ENCODE measurements at places on chromosomes 6 and 20. TPM values are rescaled to one million over a fixed set of nuclear protein-coding genes. Genes with fewer than 3 reads are reported as not detected.

Gene ACTL10
- 1.5 TPM for total RNA-seq

Gene TSBP1
- total RNA-seq, result 0.41 TPM

Gene HAO1
- not detected for total RNA-seq

Gene DEFB110
- total RNA-seq, result not detected

Gene SEL1L2
- 0.41 TPM for total RNA-seq

Gene RAET1E
- total RNA-seq, result 0.50 TPM

Gene CCN2
- total RNA-seq, result 2.5 TPM

Gene NKX2-4
- not detected for total RNA-seq

Gene MUC21
- 0.14 TPM for total RNA-seq

Gene EMILIN3
- 1.2 TPM for total RNA-seq

Gene ZNF318
- total RNA-seq, result 19.5 TPM

Gene AVP
- total RNA-seq, result not detected

Gene LY6G6F
- not detected for total RNA-seq

Gene CRYBG1
- total RNA-seq, result 1.2 TPM

Gene MTFR2
- total RNA-seq, result 1.2 TPM

Gene IMPG1
- total RNA-seq, result 0.96 TPM

Gene C6orf15
- total RNA-seq, result not detected

Gene CSE1L
- 134 TPM for total RNA-seq

Gene SEC63
- total RNA-seq, result 83.1 TPM

Gene PGC
- not detected for total RNA-seq

Gene PHACTR3
- 44.8 TPM for total RNA-seq

Gene ECT2L
- total RNA-seq, result 0.54 TPM

Gene RPP40
- 27.1 TPM for total RNA-seq

Gene PTPRT
- total RNA-seq, result 0.17 TPM

Gene FRK
- total RNA-seq, result 0.14 TPM

Gene TMEM242
- 12.2 TPM for total RNA-seq

Gene WFDC10B
- total RNA-seq, result not detected
